T-helper 1 cell (primary cell): ENCODE measurements at places on chromosomes 4 and X.

DNA sequence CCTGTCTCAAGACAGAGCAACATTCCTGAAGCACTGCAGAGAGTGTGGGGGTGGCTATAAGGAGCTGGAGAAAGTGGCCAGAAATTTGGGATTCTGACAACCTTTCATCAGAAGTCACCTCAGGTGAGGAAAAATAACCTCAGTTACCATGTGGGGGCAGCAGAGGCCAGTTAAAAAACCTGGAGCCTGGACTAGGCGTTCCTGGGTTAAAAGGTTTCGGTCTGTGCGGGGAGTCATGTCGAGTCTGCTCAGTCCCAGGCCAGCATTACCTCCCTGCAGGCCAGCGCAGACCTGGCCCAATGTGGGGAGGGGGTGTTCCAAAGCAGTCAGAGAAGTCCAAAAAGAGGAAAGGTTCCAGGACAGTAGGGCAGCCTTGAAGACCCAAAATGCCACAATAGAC lies 10.9 kb upstream of the NALF2 start:
- no peak for DNase-seq

- no peak for DNase-seq
Measured at GRCh38 chrX:17860811-17861488, at the start of gene RAI2. RAI2 (minus strand) TSS chrX:17861298; CDS start chrX:17802010, 59,288 bp downstream.

- no peak for DNase-seq
Measured at GRCh38 chrX:104806346-104806745, 240.3 kb downstream of the IL1RAPL2 start.

- no peak for DNase-seq
Measured at GRCh38 chr4:85717351-85717750, 242.4 kb downstream of the ARHGAP24 start.

DNA sequence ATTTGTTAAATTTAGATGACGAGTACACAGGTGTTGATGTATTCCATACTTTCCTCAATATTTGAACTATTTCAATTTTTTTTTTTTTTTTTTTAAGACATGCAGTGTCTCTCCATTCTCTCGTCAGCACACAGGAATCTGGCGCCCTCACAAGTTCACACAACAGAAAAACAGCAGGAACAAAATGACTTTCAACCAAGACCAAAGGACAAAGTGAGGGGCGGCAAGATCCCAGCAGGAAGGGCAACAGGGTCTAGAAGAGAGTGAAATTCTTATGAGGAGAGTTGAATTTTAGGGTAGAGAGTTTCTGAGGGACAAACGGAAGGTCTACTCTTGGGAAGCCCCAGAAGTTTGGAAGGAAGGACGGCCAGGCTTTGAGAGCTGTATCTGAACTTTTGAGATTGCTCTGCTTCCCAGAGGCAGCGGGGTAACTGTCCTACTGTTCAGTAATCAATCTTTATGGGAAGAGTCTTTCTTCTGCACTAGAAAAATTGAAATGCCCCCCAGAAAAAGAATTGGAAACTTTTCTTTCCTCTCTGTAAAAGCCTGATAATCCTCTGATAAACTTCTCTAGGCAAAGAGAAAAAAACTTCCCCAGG lies 760.2 kb downstream of the RAB28 start:
- no peak for DNase-seq

DNA sequence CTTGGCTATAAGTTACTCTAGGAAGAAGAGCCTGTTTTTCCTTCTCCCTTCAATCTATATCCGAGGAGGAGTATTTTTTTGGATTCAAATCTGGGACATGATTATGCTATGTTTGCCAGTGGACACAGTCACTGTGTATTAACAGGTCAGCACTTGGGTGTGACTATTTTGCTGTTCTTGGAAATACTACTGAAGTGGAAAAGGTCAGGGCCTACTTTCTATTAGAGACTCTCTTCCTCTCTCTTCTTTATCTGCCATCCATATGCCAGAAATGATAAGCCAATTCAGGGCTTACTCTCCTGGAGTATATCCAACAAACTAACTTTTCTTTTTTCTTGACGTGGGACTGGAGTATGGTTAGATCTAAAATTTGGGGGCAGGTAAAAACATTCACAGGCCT lies 40.5 kb downstream of the MID1IP1 start:
- no peak for DNase-seq

GRCh38 chrX:21996872-21997455 lies 35.2 kb upstream of the PHEX start:
- DNase-seq, result no peak

GRCh38 chr4:57020467-57021101 lies 41.9 kb downstream of the POLR2B start:
- DNase-seq, result no peak

DNA sequence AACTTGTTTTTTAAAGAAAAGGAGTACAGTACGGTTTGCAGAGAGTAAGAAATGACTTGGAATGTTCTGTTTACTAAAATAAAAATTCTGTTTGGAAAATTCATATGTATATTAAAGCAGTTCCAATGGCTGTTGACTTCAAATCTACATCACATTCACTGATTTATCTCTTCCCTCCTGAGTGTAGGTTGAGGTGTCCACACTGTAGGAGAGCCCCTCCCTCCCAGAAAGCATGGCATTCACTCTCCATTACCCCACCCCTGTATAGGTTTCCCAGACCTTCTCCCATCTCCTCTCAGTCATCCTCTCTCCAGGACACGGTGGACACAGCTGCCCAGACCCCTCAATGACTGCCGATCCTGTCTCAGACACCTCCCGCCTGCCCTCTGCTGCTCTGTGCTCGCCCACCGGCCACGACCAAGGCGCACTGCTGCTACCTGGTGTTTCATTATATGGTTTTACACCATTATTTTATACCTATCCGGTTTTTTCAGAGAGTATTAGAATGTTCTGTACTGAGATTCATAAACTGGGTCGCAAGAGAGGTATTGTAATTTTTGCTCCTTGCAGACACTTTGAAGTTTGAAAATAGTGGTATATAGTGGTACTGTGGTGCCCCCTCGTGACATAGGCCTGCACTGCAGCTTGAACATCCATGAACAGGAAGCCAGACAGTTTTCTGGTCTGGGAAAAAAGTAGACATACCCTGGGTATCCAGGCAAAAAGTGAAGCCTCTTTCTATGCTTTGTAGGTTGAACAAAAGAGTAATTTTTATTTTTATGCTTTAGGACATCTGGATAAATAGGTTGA lies 38.8 kb upstream of the BEX4 start:
- no peak for DNase-seq

DNA sequence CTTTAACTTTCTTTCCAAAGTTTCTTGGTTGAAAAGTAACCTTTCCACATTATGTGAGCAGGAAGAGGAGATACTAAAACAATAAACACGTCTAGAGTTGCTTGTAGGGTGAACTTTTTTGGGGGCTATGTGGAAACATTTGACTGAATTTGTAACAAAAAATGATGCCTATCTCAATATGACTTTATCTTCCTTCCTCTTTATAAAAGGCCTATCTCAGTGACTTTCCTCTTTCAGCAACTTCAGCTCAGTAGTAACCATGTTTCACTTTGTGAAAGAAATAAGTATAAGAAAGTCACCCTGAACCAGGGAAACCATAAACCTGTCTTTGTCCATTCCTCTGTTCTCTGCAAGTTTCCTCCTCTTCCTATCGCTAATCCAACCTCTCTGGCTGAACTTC lies 124.7 kb upstream of the TMEM164 start:
- DNase-seq, result no peak

DNA sequence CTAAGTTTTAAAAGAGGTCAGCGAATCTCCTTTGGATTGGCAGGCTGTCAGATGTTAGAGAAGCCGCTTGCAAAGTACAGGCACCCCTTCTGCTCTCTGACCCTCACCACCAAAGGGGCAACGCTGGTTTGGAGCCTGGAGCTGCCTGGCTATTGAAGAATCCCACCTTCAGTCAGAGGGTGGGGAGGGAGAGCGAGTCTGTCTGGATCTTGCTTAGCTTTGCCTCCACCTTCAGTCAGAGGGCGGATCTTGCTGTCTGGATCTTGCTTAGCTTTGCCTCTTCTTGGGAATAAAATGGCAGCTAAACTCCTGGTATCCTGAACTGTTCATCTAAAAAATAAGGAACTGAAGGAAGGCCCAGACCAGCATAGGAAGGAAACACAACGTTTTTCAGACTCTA lies 7.3 kb downstream of the CCDC110 start:
- no peak for DNase-seq

- no peak for DNase-seq
Measured at GRCh38 chr4:42644897-42645296, 12.0 kb downstream of the ATP8A1 start.

GRCh38 chrX:64394874-64395567 lies at the start of gene MTMR8:
MTMR8 (minus strand) TSS chrX:64395452; CDS start chrX:64395363, 89 bp downstream.
- peak; percentile 73 for DNase-seq

DNA sequence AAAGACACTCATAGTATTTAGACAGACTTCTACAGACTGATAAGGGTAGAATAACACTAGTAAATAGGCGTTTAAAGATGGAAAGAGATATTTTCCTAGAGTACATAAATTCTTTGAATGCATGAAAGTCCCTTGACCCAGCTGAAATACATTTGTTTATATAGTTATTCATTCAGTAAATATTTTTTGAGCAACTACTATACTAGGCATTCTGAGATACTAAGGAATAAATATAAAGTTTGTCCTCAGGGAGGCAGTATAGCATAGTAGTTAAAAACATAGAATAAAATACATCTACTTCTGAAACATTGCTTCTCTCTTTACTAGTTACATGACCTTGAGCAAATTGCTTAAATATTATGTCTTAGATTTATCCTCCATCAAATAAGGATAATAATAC lies 27.4 kb downstream of the HMGN5 start:
- no peak for DNase-seq

GRCh38 chrX:114047558-114047957 lies 536.3 kb upstream of the HTR2C start:
- DNase-seq, result no peak
